ENCODE measurements at places on chromosomes 1 and 21. TPM values are rescaled to one million over a fixed set of nuclear protein-coding genes. Genes with fewer than 3 reads are reported as not detected.

DNA sequence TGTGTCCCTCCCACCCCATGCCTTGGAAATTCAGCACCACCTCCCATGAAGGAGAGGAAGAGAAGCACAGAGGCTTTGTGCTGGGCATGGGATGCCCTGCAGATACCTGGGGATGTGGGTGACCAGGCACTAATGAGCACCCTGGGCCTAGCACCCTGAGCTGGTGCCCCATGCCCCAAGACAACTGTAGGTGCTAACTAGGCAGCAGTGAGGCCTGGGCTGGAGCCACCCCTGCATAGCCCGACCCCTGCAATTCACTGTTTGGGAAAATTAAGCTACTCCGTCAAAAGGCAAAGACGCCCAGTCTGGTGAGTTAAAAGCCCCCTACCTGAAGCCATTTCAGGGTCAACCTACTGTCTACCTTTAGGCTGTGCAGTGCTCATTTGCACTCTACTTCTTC, 5.4 kb downstream of the KCNA2 start:
- H3K27ac ChIP-seq, result no peak overlapping the region
- peaks cover 25% of the 10 kb centered on the region for H3K27me3 ChIP-seq
- no peak overlapping the region for H3K4me3 ChIP-seq
- H3K36me3 ChIP-seq, result no peaks in the 10 kb centered on the region
- DNase-seq, result no peak

GRCh38 chr1:100448366-100448765, 89.6 kb upstream of the GPR88 start:
- no peaks in the 10 kb centered on the region for H3K36me3 ChIP-seq
- H3K27ac ChIP-seq, result peak overlapping the region; percentile 22
- no peaks in the 10 kb centered on the region for H3K27me3 ChIP-seq
- peak; percentile 81 for DNase-seq

- peak; percentile 34 for DNase-seq
- peak overlapping the region; percentile 83 for H3K27ac ChIP-seq
- peaks cover 11% of the 10 kb centered on the region for H3K4me1 ChIP-seq
Measured at GRCh38 chr1:108644984-108645383, 15.9 kb downstream of the HENMT1 start.

- no peaks in the 10 kb centered on the region for H3K4me1 ChIP-seq
- H3K27me3 ChIP-seq, result no peaks in the 10 kb centered on the region
- no peak for DNase-seq
- no peak overlapping the region for H3K4me3 ChIP-seq
- no peak overlapping the region for H3K27ac ChIP-seq
Measured at GRCh38 chr1:119838236-119838635, 27.0 kb upstream of the REG4 start.

DNA sequence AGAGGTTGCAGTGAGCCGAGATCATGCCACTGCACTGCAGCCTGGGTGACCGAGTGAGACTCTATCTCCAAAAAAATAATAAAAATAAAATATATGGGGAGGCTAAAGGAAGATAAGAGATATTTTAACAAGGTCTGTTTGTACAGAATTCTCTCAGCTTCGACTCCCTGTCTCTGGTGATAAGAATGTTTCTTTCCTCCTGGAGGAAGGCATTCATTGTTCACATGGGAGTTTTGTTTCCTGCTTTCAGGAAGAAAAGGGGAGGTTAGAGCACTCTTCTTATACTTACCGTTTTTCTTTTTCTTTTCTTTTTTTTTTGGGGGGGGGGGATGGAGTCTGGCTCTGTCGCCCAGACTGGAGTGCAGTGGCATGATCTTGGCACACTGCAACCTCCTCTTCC, 2.0 kb upstream of the NAXE start:
- no peak overlapping the region for H3K4me3 ChIP-seq
- no peak overlapping the region for H3K27ac ChIP-seq
- DNase-seq, result no peak
- no peaks in the 10 kb centered on the region for H3K27me3 ChIP-seq

- peak overlapping the region; percentile 79 for H3K27ac ChIP-seq
- H3K4me1 ChIP-seq, result peaks cover 35% of the 10 kb centered on the region
- no peaks in the 10 kb centered on the region for H3K36me3 ChIP-seq
- H3K4me3 ChIP-seq, result no peak overlapping the region
Measured at GRCh38 chr1:9338397-9339246, 45.9 kb downstream of the SPSB1 start.

- no peak overlapping the region for H3K27ac ChIP-seq
- H3K4me1 ChIP-seq, result no peaks in the 10 kb centered on the region
- peaks cover 3% of the 10 kb centered on the region for H3K36me3 ChIP-seq
- H3K27me3 ChIP-seq, result no peaks in the 10 kb centered on the region
- H3K4me3 ChIP-seq, result no peak overlapping the region
Measured at GRCh38 chr1:36440044-36440443, 10.2 kb downstream of the OSCP1 start.

DNA sequence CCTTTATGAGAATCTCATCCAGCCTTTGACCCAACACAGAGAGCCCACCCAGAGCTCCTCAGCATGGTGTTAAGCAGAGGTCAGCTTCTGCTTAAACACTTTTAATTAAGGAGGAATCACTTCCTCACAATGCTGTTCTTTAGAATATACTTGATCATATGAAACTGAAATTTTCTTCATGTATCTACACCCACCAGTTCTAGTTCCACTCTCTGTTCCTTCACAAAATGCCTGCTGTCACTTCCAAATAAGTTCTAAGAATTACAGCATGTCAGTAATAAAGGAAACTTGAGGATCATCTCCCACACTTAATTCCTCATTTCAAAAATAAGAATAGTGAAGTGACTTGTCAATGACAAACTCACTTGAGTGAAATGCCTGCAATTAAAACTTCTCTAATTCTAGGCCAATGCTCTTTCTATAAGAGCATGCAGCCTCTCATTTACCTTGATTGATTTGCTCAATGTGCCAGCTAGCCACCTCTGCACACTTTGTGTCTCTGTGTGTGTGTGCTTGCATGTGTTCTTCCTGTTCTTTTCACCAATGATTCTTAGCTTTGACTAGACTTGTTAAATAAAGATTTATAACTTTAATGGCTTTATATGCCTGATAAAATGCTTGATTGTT, 356.3 kb downstream of the PLPP3 start:
- H3K27me3 ChIP-seq, result no peaks in the 10 kb centered on the region
- no peak overlapping the region for H3K4me3 ChIP-seq
- DNase-seq, result no peak
- no peak overlapping the region for H3K27ac ChIP-seq
- no peaks in the 10 kb centered on the region for H3K36me3 ChIP-seq

DNA sequence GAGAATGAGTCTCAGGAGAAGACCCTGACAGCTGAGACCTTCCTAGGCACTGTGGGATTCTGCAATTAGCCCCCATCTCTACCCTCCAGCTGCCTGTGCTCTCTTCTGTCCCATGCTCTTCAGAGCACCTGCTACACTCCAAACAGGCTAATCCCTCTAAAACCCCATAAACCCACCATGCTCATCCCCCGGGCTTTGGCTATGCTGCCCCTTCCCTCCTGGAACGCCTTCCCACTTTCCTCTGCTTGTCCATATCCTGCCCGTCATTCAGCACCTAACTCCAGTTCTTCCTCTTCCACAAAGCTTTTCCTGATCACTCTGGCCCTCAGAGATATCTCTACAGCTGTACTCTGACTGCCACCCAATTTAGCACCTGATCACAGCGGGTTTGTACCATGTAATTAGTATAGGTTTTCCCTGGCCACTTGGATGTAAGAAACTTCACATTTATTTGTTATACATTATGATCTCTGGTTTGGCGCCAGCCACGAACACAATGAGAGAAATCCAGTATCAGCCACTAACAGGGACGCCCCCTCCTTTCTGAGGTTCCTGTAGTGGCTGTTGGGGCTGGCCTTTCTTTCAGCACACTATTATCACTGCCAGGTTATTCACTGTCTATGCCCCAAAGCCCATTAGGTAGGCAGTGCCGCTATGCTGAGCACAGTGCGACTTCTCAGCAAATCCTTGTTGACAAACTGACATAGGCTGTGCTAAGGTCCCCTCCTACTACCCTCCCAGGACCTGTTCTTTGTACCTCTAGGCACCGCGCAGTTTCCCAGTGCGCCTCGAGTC, 45.1 kb downstream of the CDC7 start:
- no peaks in the 10 kb centered on the region for H3K27me3 ChIP-seq
- DNase-seq, result no peak
- H3K4me1 ChIP-seq, result no peaks in the 10 kb centered on the region
- H3K36me3 ChIP-seq, result no peaks in the 10 kb centered on the region
- no peak overlapping the region for H3K4me3 ChIP-seq
- no peak overlapping the region for H3K27ac ChIP-seq

TTC22 gene
- 65.2 TPM for total RNA-seq

UTS2 gene
- 0.73 TPM for total RNA-seq

SPRR2G gene
- not detected for total RNA-seq

FCMR gene
- 4.5 TPM for total RNA-seq

TMEM125 gene
- total RNA-seq, result 9.7 TPM

RSBN1 gene
- total RNA-seq, result 33.0 TPM

NR5A2 gene
- total RNA-seq, result 10.5 TPM
